ENCODE measurements at places on chromosomes 5 and 9.

DNA sequence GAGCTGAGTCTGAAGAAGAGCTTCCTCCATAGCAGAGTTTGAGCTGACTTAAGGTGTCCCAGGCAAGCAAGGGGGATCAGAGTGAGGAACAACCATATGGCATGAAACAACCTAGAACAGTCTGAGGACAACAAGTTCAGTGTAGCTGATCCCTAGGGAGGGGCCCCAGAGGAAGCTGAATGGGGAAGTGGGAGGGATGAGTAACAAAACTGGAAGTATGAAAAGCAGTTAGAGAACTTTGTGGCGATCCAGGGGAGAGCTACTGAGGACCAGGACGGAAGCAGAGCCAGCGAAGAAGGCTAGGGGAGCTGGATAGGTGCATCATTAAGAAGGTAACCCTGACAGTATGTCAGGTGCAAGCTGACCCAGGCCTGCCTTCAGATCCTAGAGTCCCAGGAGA, 580.8 kb downstream of the BNC2 start:
- no peak for DNase-seq

GRCh38 chr5:111719773-111720172, 37.2 kb downstream of the NREP start:
- DNase-seq = peak; percentile 96

DNA sequence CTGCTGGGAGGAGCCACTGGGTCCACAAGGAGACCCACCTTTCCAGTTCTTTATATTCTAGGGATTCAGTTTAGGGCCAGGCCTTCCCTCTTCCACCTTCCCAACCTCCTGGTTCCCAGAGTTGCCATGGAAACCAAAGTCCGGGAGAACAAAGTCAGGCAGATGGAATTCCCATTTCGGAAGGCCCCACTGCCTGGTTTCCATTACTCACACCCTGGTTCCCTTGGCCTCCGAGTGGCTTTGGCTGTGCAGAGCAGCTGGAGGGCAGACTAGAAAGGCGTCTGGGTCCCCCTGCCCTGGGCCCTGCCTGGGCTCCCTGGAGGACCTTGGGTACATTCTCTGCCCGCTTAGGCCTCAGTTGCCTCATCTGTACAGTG, 136.1 kb downstream of the RGS3 start:
- peak; percentile 41 for DNase-seq

- no peak for DNase-seq
These were observed 170.5 kb downstream of the NNT start for GRCh38 chr5:43773478-43773844.

DNA sequence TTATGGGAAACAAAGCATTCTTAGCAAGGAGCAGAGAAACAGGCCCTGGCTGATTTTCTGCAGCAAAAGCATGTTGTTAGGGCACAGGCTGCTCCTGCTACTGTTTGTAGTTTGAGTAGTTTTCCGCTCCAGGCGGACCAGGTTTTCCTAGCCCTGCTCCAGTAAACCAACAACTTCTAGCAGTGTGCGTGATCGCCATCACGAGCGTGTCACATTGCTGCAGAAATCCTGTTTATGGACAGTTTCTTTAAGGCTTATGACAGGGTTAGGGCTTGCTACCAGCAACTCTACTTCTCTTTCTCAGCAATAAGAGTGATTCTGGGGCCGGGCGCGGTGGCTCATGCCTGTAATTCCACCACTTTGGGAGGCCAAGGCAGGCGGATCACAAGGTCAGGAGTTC, 803.9 kb upstream of the CDH10 start:
- DNase-seq = no peak

DNA sequence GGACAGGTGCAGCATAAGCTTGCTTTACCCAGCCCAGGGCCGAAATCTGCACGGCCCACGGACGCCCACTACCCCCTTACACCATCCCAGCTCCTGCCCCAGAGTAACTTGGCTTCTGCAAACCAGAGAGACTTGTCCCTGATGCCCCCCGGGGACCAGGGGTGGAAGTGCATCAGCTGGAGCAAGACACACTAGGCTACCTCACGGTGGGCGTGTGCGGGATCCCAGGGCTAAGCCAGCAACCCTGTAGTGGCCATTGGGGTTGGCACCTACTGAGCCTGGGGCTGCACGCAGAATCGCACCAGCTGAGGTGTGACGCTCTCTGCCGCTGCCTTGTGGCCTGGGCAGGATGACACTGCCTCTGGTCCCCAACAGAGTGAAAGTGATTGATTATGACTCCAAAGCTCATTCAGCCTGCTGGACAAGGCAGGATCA, 6.1 kb upstream of the ZNF79 start:
- DNase-seq = peak; percentile 67

GRCh38 chr5:148920646-148921288, 94.4 kb downstream of the ADRB2 start:
- no peak for DNase-seq

DNA sequence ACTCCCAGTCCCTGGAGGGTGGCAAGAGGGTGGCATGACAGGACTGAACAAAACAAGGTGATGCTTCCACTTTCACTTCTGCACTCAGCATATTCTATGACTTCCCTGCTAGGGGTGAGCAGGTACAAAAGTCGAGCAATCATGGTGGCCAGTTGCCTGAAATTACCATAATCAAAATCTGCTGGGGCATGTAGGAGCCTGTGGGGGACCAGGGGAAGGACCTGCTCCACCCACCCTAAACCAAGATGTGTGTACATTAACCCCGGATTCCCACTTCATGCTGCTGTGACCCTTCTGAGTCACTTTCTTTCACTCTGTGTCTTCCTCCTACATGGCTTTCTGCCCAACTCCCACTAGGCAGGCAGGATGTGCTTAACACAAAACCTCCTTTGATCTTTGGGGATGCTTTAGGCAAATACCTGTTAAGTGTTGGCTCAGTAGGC, 73.3 kb upstream of the PHF24 start:
- no peak for DNase-seq

Data from NCI-H524 (cell line).